KG1 (cell line): ENCODE measurements at places on chromosomes 1 and 21.

GRCh38 chr21:44485254-44485793, 30.0 kb downstream of the LRRC3 start:
- no peak for DNase-seq

- DNase-seq, result no peak
Observed at GRCh38 chr1:38677756-38678155, 181.8 kb downstream of the RRAGC start.

DNA sequence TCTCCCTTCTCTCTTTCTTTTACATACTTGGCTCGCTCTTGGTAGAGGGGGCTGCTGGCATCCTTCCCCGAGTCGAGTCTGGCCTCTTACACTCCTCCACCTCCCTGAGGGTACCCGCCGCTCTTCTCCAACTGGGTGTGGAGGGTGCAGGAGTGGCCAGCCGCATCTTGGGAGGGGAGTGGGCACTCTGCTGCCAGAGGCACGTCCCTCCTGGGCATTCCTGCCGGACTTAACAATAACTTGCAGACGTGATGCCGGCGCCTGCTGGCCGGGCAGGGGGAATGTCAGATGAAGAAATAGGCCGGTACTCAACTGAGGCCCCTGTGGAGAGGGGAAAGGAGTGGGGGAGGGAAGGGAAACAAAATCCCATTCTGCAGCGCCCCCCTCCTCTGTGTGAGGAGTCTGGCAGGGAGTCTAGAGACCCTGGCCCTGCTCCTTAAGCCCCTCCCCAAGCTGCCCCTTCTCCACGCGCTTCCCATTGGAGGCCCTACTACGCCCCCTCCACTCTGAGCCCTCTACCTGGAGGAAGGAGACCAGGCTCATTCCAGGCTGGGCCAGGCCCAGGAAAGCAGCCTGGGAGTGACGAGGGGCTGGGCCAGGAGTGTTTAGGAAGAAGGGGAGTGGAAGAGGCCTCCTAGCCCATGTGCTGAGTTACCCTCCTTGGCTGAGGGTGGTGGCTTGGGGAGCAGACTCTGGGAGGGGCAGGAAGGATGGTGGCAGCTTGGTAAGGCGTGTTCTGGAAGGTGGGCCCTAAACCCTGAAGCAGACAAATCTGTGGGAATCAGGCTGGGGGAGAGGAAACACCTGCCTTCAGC, 1.8 kb downstream of the ATP2B4 start:
- DNase-seq, result no peak

GRCh38 chr1:236164273-236164672, 21.9 kb downstream of the GPR137B start:
- DNase-seq, result no peak

DNA sequence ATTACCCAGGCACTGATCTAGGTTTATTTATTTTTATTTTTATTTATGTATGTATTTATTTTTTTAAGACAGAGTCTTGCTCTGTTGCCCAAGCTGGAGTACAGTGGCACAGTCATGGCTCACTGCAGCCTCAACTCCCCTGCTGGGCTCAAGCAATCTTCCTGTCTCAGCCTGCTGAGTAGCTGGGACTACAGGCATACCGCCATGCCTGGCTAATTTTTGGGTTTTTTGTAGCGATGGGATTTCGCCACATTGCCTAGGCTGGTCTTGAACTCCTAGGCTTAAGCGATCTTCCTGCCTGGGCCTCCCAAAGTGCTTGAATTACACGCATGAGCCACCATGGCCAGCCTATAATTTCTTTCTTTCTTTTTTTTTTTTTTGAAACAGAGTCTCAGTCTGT, 9.4 kb downstream of the PHACTR4 start:
- DNase-seq, result no peak

- DNase-seq, result no peak
Observed at GRCh38 chr21:37383086-37383485, 16.5 kb downstream of the DYRK1A start.

GRCh38 chr1:186900539-186901237, 71.9 kb downstream of the PLA2G4A start:
- DNase-seq, result no peak

- DNase-seq, result no peak
Observed at GRCh38 chr1:68074472-68074871, 24.0 kb upstream of the DIRAS3 start.

GRCh38 chr1:116289193-116289592, 83.9 kb upstream of the ATP1A1 start:
- no peak for DNase-seq

GRCh38 chr1:168172250-168172915, 6.4 kb upstream of the TIPRL start:
- no peak for DNase-seq

- no peak for DNase-seq
Observed at GRCh38 chr1:27872059-27872801, at the start of gene THEMIS2. Gene THEMIS2, plus strand, starts transcription at chr1:27872544. Its CDS starts 28 bp downstream, at chr1:27872572.

- DNase-seq, result no peak
Observed at GRCh38 chr1:223515926-223516325, 122.7 kb downstream of the CCDC185 start.

DNA sequence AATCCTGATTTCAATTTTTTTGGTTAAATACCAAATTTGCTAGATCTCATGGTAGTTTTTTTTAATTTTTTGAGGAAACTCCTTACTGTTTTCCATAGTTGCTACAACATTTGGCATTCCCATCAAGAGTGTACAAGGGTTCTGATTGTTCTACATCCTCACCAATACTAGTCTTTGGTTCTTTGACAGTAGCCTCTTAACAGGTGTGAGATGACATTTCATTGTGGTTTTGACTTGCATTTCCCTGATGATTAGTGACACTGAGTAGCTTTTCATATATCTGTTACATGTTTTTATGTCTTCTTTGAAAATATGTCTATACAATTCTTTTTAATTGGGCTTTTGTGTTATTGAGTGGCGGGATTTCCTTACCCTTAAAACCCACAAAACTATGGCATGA, 20.9 kb upstream of the RGS13 start:
- DNase-seq, result no peak

DNA sequence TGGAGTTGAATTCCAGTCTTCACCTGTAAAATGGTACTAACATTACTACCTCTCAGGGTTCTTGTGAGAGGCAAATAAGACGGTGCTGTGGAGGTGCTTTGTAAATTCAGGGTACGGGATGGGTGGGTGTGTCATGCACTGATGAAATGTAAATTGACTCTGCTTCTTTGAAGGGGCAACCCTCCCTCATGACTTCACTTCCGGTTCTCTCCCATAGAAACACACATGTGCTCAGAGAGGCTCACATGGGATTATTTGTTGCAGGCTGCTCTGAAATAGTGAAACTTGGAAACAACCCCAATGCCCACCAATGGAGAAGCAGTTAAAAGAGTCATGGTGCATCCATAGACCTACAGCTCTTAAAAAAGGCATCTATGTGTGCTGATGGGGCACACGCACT, 44.9 kb upstream of the SCMH1 start:
- DNase-seq, result no peak

GRCh38 chr1:115314765-115315164, 23.3 kb downstream of the NGF start:
- DNase-seq, result no peak

GRCh38 chr1:229893762-229894444, 173.1 kb upstream of the GALNT2 start:
- DNase-seq, result no peak
